ENCODE measurements at places on chromosomes 6 and 20.

DNA sequence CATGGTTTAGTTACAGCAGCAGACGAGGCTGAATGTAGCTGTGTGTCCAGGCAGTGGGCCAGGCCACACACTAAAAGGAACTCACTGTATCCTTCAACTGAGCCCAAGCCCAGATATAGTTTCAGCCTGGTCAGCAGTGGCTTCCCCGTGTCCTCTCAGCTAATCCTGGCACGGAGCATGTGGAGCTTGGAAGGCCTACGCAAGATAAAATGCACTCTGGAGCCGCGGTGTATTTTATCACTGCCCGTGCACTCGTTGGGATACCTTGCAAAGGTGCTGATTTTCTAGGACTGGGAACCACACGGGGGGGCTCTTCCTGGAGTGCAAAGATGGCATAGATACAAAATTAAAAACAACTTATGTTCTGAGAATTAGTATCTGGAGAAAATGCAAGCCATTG is 48.4 kb upstream of the IYD start:
- no peak for DNase-seq

DNA sequence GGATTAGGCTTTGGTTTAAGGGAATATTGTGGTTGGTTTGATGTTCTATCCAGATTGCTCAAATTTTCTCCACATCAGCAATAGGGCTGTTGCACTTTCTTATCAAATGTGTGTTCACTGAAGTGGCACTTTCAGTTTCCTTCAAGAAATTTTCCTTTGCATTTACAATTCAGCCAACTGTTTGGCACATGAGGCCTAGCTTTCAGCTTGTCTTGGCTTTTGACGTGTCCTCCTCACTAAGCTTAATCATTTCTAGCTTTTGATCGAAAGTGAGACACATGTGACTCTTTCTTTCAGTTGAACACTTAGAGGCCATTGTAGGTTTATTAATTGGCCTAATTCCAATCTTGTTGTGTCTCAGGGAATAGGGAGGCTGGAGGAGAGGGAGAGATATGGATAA is 104.8 kb downstream of the FLRT3 start:
- DNase-seq = no peak

DNA sequence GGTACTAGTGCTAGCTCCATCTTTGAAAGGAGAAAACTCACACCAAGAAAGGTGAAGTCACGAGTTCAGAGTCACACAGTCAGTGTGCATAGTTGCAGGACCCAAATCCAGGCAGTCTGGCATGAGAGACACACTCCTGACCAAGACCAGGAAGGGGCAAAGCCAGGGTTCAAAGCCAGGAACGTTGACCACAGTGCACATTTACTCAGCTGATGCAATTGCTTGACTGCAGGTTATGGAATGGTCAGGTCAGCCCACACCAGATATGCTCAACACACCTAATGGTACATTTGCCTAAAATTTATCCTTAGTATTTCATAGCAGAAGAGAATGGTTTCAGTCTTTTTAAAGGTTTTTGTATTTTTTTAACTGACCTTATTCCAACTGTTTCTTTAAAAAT is 37.7 kb downstream of the TGM6 start:
- DNase-seq = no peak

GRCh38 chr6:44011350-44011920 is 115.8 kb downstream of the MRPL14 start:
- DNase-seq = no peak

DNA sequence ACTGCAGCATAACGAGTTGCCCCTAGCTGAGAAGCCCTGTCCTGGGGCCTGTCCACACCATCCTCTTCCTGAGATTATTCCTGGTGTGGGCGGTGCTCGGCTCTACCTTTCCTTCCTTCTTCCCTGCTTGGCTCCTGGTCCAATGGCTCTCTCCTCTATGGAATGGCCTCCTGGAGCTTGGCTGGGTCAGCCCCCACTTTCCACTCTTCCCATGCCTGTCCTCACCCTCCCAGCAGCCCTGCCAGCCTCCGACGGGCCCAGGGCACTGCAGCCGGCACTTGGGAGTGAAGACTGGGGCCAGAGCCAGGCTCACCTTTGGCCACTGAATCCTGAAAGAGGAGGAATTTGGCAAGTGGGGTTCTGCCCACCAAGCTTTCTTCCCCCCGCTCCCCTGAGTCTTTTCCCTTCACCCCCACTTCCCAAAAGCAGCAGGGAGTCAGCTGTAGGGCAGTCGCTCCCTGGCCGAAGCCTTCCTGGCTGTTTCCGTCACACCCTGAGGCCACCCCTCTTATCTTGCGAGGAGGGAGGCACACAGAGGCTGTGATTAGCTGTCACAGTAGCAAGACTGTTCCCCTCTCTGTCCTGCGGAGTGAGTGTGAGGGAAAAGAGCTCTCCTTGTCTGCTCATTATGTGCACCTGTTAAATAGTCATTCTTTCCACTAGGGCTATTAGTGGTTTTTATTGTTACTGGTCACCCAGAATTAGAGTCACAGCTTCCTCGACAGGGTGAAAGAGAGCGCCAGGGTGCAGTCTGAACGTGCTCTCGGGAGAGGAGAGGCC is 6.3 kb upstream of the CDSN start:
- DNase-seq = no peak

- DNase-seq = no peak
These were observed 38.7 kb downstream of the CNKSR3 start for GRCh38 chr6:154471609-154472362.

- DNase-seq = no peak
These were observed 288.8 kb upstream of the SASH1 start for GRCh38 chr6:148053796-148054195.

DNA sequence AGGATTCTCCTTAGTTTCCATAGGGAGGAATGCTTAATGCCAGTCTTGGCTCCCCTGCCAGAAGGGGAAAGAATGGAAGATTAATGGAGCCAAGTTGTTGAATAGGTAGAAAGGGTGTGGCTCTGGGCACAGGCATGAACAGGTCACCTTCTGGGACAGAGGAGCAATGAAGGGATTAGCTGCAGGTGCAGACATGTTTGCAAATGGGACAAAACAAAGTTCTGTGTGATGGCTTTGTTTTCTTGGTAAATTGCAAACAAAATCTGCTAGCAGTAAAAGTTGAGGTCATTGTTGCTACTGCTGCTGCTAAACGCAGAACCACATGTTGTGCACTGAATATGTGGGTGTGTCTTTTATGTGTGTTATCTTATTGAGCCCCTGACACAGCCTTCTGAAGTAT is 93.3 kb downstream of the PERP start:
- DNase-seq = no peak

DNA sequence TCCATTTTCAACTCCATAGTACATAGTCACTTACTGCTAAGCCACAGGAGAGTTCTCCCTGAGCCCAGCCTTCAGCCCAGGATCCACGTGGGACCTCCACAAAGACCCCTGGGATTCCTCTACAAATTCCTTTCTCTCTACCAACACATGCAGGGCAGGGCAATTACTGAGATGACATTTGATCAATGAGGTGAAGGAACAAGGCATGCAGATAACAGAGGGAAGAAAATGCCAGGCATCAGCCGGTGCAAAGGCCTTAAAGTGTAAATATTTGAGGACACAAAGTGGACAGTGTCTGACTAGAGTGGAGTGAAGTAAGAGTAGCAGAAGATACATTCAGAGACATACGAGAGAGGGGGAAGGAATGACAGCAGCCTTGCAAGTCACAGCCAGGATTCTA is 70.2 kb downstream of the HS3ST5 start:
- DNase-seq = no peak

- DNase-seq = no peak
These were observed 93.4 kb downstream of the ANKS1A start for GRCh38 chr6:34982424-34982852.

- DNase-seq = no peak
These were observed 29.8 kb downstream of the RHAG start for GRCh38 chr6:49606721-49607390.

DNA sequence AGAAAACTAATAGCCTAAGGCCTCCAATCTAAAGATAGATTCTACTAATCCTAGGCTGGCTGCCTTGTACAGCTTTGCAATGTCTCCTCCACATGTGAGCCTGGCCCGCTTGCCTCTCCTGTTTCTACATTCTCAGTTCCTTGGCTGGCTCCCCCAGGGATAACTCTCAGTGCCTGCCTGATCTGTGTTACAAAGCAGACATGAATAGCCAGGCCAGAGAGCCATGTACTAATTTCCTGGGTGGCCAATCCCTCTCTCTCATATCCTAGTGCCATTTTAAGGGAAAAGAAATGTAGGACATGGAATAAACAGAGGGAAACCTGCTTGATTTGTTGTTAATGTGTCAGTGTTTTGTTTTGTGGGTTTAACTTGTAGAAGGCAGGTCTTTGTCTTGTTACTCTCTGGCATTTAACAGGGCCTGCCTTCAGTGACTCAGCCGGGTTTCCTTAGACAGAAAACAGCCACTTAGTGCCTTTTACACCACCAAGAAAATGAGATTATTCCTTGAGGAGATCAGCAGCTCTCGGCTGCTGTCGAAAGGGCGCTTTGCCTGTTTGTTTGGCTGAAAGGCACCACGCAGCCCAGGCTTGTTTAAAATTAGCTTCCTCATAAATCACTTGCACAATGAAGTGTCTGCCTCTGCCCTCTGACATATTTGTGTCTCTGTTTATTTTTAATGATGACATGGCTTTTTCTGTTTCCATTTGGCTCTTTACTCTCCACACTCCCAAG is 702.7 kb downstream of the MAFB start:
- DNase-seq = no peak

GRCh38 chr20:2136275-2136674 is 34.6 kb downstream of the STK35 start:
- DNase-seq = no peak
